Activated CD8-positive, alpha-beta memory T cell treated with anti-CD3 and anti-CD28 coated beads for 1 hour (primary cell): ENCODE measurements at places on chromosomes 2 and 18.
A peak's percentile ranks its signal among the peaks of the same experiment; 100 is the strongest.

- DNase-seq: no peak
Measured at GRCh38 chr18:23585007-23585871, 1.1 kb downstream of the NPC1 start.

DNA sequence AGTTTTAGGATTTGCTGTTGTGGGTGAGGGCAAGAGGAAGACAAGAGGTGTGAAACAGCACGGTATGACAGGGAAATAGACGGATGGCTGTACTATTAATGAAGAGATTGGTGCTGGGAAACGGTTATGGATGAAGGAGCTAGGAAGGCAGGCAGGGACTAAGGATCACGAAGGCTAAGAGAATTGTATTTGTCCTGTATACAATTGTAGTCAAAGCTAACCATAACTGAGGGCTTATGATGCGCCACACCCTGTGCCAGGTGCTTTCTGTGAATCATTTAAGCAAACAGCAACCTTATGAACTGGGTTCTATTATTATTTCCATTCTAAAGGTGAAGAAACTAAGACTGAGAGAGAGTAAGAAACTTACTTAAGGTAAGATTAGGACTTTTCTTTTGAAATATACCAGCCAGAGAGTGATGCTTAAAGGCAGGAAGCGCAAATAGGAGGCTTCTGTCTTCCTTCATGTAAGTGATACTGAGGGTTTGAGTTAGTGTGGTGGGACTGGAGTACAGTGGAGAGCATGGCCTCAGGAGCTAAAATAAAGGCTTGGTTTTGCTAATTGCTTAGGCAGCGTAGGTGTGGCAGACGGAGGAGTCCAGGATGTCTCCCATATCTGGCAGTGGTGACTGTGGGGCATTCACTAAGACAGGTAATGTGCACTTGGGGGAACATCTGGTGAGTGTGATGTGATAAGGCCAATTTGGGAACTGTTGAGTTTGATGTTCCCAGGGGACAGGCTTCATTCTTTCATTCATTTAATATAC lies 85.8 kb downstream of the PLEKHM3 start:
- no peak for DNase-seq

DNA sequence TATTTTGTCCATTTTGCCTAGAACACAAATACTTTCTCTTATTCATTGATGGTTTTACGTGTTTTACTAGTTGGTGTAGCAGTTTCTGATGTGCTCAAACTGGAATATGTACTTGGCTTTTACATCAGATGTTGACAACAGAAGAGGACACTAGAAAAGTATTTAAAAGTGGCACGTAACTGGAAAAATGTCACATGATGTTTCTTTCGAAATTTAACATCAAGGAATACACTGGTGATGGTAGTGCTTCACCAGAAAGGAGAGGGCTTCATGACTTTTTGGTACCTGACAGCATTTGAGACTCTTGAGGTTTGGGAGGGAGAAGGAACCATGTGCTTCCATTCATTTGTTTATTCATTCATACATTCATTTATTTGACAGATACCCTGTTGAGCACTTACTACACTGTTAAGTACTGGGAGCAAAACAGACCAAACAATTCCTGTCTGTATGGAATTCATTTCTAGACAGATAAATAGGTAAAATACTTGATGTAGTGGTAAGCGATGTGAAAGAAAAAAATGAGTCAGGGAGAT lies 1.5 kb downstream of the GIGYF2 start:
- DNase-seq: no peak

DNA sequence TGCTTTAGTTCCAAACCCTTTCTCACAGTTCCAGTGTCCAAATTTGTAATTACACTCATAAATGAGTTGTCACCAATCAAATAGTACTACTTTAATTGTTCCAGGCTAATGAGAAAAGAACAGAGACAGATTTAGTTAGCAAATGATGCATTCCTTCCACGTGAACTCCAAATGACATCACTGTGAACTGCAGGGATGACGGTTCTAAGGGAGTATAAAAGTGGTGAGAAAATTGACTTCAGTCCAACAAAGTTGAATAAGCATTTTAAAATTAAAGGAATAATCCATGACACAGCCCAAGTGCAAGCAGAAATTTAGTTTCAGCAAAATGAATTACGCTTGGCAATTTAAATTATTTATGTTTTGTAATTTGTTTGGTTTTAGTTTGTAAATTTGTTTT lies 102.0 kb upstream of the LRATD1 start:
- DNase-seq: no peak

DNA sequence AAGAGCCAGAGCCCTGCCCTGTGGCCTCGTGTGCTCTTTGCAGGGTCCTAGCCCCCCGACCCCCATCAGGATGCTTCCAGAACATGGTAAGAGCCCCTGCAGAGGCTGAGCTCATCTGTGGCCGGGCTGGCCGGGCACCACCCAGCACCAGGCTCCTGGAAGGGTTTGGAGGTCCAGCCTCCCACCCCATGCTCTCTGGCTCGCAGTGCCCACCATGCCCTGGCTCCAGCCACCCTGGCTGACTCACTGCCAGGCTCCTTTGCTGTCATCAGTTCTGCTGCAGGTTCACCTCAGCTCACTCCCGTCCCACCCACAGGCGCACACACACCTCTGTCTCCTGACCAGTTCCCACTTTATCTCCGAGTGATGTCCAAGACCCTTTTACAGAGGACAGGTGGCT lies 37.5 kb downstream of the EIF4E2 start:
- no peak for DNase-seq

DNA sequence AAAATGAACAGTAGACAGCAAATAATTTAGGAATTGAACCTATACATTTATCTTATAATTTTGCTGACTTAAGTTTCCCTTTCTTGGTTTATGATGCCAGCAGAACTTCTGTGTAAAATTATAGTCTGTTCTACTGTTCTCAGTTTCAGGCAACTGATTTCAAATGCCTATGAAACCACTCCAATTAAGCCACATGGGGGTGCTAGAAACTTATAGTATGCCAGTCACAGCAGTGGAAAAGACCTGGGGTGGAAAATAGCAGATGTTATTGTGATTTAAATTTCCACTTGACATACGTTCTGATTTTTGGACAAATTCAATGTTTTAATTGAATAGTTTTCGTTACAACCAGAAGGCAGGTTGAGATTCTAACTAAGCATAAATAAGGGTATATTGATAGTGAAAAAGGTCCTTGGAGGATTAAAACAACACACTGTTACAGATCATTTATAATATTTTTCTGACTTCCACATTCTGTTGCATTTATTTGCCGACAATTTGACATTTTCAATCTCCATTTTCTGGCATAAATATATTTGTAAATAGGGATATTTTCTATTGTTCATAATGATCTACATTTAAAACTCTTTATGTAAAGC lies 61.4 kb downstream of the CPS1 start:
- no peak for DNase-seq

DNA sequence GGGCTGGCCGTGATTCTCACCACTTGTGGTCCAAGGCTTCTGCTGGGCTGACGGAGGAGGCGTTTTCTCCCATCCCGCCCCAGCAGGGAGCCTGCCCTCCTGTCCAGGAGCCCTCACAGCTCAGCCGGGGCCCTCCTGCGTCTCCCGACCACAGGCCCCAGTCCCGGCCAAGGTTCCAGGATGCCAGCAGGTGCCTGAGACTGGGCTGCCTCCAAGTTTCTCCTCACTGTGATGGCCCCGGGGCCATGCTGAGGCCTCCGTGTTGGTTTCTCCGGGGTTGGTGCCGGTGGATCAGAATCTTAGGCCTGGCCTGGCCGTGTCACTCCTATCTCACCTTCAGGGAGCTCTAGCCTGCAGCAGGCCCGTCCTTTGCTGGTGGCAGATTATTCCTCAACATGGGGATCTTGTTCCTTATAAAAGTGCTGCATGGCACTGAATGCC lies 5.9 kb downstream of the KCNG2 start:
- no peak for DNase-seq

GRCh38 chr2:149451417-149452165 lies 121.2 kb downstream of the LYPD6 start:
- no peak for DNase-seq

DNA sequence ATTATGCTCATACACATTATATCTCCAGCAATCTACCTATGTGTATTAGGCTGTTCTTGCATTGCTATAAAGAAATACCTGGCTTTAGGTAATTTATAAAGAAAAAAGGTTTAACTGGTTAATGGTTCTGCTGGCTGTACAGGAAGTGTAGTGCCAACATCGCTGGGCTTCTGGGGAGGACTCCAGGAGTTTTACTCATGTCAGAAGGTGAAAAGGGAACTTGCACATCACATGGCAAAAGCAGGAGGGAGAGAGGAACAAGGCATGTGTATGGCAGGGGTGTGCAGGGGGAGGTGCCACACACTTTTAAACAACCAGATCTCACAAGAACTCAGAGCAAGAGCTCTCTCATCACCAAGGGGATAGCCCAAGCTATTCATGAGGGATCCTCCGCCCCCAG lies 715.4 kb upstream of the ZEB2 start:
- no peak for DNase-seq

DNA sequence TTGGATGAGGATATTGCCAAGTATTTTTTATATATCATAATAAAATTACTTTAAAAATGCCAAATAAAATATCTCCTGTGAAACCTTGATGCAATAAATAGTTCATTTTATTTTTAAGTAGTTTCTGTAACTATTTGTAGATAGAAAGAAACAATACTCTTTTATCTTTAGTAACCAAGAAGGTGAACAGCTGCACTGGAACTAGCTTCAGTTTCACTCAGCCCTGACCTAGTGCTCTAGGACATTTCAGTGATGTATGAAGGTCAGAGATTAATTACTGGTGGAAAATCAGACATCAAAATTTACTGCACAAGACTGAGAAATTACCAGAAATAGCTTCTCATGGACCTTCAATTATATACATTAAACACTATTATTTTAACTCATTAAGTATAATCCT lies 1305.0 kb downstream of the CNTNAP5 start:
- no peak for DNase-seq

DNA sequence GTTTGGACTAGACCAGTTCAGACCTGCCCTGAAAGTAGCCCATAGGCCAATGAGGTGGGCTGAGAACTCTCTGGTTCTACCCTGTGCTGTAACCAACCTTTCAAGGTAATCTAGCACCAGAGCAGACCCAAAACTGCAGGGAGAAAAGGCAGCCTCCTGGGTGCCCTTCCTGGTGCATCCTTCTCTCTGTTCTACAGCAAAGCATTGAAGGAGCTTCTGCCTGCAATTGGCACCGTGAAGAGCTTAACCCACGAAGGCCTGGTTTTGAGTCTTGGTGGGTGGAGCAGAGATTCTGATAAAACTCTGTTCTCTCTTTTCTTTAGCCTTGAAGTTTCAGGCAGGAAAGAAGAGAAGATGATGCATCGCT lies 55.5 kb downstream of the LIPG start:
- DNase-seq: no peak

DNA sequence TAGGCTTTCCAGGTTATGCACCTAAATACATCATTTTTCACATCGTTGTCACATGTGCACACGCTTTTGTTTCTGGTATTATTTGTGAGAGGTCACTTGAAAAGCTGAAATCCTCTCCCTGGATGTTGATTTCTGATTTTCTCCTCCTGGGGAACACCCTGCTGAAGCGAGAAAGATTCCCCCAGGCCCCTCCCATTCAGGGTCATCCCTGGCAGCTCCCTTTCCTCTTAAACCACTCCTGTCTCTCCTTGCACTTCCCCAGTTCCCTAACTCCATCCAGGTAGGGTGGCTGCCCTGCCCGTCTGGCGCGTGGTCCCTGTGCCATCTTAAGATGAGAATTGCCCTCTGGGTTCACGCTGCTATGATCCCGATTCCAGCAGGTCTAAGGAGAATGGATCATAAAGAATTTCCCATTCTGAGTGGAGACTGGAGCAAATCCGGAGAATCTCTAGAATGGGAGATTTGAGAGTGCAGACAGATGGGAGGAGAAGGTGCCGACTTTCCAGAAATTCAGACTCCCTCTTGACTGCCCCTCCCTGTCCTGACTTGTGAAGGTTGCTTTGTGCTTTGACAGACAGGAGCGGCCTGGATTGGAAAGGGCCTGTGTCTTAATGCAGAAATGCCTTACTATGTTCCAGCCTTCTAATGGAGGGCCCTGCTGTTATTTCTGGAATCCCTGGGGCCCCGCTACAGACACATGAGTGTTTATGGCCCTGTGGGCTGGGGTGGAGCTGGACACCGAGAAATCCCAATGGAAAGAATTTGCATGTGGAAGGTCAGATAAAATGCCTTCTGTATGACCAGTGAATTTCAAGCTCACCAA lies 1.3 kb upstream of the YWHAQ start:
- no peak for DNase-seq

- DNase-seq: no peak
Measured at GRCh38 chr2:2237563-2237962, 93.5 kb downstream of the MYT1L start.

DNA sequence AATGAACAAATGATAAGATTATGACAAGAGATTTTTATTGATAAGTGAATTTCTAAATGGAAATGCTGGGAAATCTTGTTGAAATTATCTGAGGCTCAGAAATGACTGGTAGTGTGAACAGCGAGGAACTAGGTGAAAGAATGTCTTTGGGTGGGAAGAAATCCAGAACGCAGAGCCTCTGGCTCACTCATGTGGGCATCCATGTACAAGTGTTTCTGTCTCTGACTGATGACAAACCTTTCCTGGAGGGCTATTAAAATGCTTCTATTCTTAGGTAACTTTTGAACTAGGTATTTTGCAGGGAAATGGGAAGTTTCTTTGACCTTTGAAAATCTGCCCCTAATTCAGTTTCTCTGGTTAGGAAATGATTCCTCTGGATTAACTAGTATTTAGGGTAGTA lies 598.6 kb downstream of the SLC4A3 start:
- DNase-seq: no peak

DNA sequence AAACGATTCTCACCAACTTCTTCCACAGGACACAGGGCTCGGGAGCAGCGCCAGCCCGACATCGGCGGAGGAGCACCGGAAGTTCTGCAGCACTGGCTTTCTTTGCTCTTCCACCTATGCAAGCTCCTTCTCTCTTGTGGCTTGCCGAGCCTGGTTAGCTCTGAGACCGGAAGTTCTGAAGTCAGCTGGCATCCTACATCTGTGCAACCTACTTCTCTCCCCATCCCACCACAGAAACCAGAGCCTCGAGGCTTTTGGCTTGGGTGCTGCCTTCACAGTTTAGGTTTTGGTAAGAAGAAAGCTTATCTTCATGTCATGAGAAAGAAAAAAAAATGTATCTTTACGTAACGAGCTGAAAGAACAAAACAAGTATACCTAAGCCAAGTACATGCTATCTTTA lies 111.7 kb downstream of the ANKRD44 start:
- peak; percentile 83 for DNase-seq

- DNase-seq: no peak
Measured at GRCh38 chr2:179336782-179337534, 72.3 kb upstream of the SESTD1 start.

GRCh38 chr18:79379931-79380815 lies 15.6 kb upstream of the NFATC1 start:
- no peak for DNase-seq

GRCh38 chr2:42049221-42050009 lies 1.6 kb downstream of the PKDCC start:
- no peak for DNase-seq
